ENCODE measurements at places on chromosomes 5 and 9. TPM values are rescaled to one million over a fixed set of nuclear protein-coding genes. Genes with fewer than 3 reads are reported as not detected.

DNA sequence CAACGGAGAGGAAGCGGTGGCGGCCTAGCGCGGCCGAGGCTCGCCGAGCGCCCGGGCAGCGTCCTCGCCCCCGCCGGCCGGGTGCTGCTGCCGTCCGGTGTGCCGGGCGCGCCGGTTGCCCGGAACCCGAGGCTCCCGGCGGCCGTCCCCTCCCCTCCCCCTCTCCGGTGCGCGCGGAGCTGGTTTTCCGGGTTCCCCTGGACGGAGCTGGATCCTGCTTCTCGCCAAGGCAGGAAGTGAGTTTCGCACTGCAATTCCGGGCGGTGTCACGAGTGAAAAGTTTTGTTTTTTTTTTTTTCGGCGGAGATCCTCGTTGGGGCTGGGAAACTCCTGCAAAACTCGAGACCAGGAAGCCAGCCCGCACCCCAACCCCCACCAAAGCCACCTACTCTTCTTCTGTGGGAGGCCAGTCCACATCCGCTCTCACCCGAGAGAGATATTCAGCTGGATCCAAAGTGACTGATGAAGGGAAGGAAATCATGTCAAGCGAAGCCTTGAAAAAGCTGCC, at the start of gene ERBIN:
TSS of gene ERBIN (plus strand) at position 300 of the 508 bp plus-strand sequence. CDS start 66,144 bp downstream, outside the sequence.
- DNase-seq, result peak; percentile 73
- no peaks in the 10 kb centered on the region for H3K27me3 ChIP-seq
- peaks cover 6% of the 10 kb centered on the region for H3K36me3 ChIP-seq
- peak within 1 kb of the TSS; percentile 100 for H3K4me3 ChIP-seq

- H3K4me3 ChIP-seq, result peak overlapping the region; percentile 63
- H3K36me3 ChIP-seq, result peaks cover 3% of the 10 kb centered on the region
- H3K4me1 ChIP-seq, result peaks cover 70% of the 10 kb centered on the region
- DNase-seq, result no peak
- H3K27ac ChIP-seq, result peak overlapping the region; percentile 98
- no peaks in the 10 kb centered on the region for H3K27me3 ChIP-seq
Measured at GRCh38 chr5:180806351-180807011, 3.9 kb upstream of the MGAT1 start.

DNA sequence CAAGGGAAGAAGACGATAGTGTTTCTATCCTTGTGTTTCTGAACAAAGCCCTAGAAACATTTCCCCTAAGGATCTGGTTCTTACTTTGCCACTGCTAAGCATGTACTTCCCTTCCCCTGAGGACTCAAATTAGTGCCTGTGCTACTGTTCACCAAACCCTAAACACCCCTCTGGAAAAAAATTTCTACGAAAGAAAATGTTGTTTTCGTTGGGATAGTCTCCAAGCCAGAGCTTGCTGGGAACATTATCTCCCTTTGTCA, 294.6 kb downstream of the BNC2 start:
- H3K36me3 ChIP-seq, result no peaks in the 10 kb centered on the region
- H3K4me1 ChIP-seq, result no peaks in the 10 kb centered on the region
- H3K27me3 ChIP-seq, result no peaks in the 10 kb centered on the region
- no peak for DNase-seq
- no peak overlapping the region for H3K27ac ChIP-seq
- H3K4me3 ChIP-seq, result no peak overlapping the region

DNA sequence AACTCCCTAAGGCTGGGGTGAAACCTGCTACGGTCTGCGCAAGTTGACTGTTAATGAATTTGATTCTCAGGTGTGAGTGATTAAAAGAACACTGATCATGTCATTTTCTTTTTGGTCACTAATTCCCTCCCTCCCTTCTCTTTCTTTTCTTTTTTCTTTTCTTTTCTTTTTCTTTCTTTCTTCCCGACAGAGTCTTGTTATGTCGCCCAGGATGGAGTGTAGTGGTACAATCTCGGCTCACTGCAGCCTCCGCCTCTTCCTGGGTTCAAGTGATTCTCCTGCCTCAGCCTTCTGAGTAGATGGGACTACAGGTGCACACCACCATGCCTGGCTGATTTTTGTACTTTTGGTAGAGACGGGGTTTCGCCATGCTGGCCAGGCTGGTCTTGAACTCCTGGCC, 2.6 kb downstream of the ANXA1 start:
- H3K27ac ChIP-seq, result peak overlapping the region; percentile 91
- peaks cover 87% of the 10 kb centered on the region for H3K4me1 ChIP-seq
- no peaks in the 10 kb centered on the region for H3K36me3 ChIP-seq
- no peaks in the 10 kb centered on the region for H3K27me3 ChIP-seq
- no peak for DNase-seq
- peak overlapping the region; percentile 95 for H3K4me3 ChIP-seq

DNA sequence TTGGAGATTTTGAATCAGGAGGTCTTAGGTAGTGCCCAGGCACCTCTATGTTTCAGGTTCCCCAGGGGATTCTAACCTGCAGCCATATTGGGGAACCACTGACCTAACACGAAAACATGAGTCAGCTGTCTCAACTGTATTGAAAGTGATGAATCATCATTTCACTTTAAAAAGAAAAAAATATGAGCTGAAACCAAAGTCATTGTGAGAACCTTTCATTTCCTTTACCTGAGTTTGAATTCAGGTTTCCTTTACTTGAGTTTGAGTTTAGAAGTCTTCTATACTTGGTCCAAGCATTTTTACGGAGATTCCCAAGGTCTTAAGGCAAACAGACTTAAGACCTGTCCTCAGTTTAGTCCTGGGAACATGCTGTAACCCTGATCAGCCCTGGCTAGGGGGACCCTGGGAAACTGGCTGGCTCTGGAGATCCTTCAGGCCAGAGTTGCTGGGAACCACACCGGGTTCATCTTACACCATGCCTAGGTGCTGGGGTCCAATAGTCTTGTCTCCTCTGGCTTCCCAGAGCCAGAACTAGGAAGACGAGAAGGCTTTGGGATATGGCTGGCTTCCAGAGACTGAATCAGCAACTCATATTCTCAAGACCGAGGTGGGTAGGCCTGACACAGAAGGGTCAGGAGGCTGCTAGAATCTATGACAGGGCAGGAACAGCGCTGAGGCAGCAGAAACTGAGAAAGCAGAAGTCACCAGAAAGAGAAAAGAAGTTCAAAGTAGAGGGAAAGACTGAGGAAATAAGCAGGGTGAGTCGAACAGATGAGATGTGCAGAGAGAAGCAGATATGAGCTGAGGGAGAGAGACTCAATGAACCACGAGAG, 16.4 kb upstream of the PDCD1LG2 start:
- H3K27ac ChIP-seq, result peak overlapping the region; percentile 35
- H3K4me3 ChIP-seq, result peak overlapping the region; percentile 32
- H3K27me3 ChIP-seq, result no peaks in the 10 kb centered on the region
- peaks cover 24% of the 10 kb centered on the region for H3K4me1 ChIP-seq

The KIF4B gene
- 0.30 TPM for total RNA-seq

GRCh38 chr5:89493414-89493813, 610.4 kb upstream of the MEF2C start:
- H3K4me1 ChIP-seq, result no peaks in the 10 kb centered on the region
- no peak overlapping the region for H3K4me3 ChIP-seq
- no peaks in the 10 kb centered on the region for H3K27me3 ChIP-seq

The CMYA5 gene
- 0.31 TPM for total RNA-seq

GRCh38 chr5:150587856-150588595, 52.4 kb upstream of the SYNPO start:
- no peaks in the 10 kb centered on the region for H3K27me3 ChIP-seq
- no peak for DNase-seq
- H3K4me3 ChIP-seq, result no peak overlapping the region
- H3K27ac ChIP-seq, result no peak overlapping the region
